ENCODE measurements at places on chromosomes 1 and 21.

- no peak for DNase-seq
- no peak overlapping the region for H3K4me3 ChIP-seq
- no peaks in the 10 kb centered on the region for H3K4me1 ChIP-seq
- no peaks in the 10 kb centered on the region for H3K36me3 ChIP-seq
These were observed 243.9 kb downstream of the FOXD2 start for GRCh38 chr1:47681735-47682134.

- no peak overlapping the region for H3K4me3 ChIP-seq
- H3K27ac ChIP-seq: no peak overlapping the region
- H3K36me3 ChIP-seq: no peaks in the 10 kb centered on the region
- H3K4me1 ChIP-seq: no peaks in the 10 kb centered on the region
These were observed 192.5 kb downstream of the FOXD2 start for GRCh38 chr1:47630346-47630745.

DNA sequence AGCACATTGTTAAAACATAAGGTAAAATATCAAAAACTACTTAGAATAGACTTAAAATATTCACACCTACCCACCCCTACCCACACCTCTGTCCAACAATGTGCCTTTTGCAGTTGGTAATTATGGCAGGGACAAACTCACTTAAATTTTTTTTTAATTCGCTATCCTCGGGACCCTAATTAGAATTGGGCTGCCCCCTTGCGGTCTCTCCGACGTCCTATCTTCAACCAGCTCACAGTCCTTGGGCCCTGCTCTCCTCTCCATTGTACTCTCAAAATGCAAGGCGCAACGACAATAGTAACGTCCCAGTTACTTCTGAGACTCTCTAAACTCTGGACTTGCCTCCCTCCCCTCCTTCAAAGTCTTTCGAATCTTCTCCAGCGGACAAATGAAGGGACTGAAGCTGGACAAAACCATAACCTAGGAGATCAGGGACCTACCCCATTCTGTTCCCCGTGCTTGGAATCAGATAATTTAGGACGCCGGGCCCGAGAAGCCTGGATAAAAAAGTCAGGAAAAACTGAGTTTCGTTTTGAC lies 1.1 kb upstream of the CIART start:
- peaks cover 8% of the 10 kb centered on the region for H3K4me1 ChIP-seq
- peaks cover 1% of the 10 kb centered on the region for H3K36me3 ChIP-seq
- H3K27me3 ChIP-seq: no peaks in the 10 kb centered on the region

- no peak overlapping the region for H3K4me3 ChIP-seq
- H3K4me1 ChIP-seq: no peaks in the 10 kb centered on the region
- H3K36me3 ChIP-seq: no peaks in the 10 kb centered on the region
- no peak for DNase-seq
- no peaks in the 10 kb centered on the region for H3K27me3 ChIP-seq
These were observed 328.4 kb downstream of the ZP4 start for GRCh38 chr1:237562242-237562823.

DNA sequence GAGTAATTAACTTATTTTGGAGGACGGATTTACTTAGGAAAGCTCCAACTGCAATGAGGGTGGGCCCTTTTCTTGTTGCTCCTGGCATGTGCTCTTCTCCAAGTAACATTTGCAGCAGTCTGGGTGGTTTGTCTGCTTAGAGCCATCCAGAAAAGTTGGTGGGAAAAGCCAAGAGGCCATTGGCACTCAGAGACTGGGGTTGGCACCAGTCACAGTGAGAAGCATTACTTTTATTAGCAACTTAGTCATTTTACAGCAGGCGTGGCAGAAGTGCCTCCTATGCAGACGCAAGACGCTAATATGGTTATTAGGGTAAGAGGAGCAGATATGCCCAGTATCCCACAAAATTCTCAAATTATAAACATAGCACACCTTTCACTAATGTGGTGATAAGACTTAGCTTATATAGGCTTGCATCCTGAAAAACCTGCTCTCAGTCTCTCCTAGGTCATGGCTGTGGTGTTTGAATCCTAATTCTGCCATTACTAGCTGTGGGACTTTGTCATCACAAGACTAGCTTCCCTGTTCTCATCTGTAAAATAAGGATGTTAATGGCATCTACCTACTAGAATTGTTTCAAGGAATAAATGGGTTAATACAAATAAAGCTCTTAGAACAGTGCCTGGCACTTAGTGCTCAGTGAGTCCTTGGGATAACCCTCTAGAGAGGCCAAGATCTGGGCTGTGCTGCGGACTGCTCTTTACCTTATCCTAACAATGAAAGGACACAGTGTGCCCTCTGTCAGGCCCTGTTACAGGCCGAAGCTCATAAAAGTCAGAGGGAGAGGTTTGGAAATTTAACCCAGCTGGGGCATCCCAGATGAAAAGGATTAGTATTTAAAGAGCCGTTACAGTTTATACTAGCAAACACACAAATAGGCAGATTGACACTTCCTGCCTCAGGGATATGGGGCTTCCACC lies 154.6 kb downstream of the ROR1 start:
- no peaks in the 10 kb centered on the region for H3K4me1 ChIP-seq

- no peaks in the 10 kb centered on the region for H3K27me3 ChIP-seq
- no peak overlapping the region for H3K4me3 ChIP-seq
- no peak for DNase-seq
- H3K27ac ChIP-seq: no peak overlapping the region
- no peaks in the 10 kb centered on the region for H3K4me1 ChIP-seq
- H3K36me3 ChIP-seq: no peaks in the 10 kb centered on the region
These were observed 413.2 kb downstream of the PLA2G4A start for GRCh38 chr1:187241971-187242370.
